ENCODE measurements at places on chromosomes 6 and 20.

- no peak for DNase-seq
Observed at GRCh38 chr6:38580030-38580429, 59.7 kb downstream of the BTBD9 start.

- DNase-seq: peak; percentile 67
Observed at GRCh38 chr6:138107078-138107751, at the start of gene PERP. Gene PERP (minus strand): TSS chr6:138107419. CDS start chr6:138107340, 79 bp downstream.

GRCh38 chr6:129536271-129536670, 173.7 kb downstream of the ARHGAP18 start:
- no peak for DNase-seq

DNA sequence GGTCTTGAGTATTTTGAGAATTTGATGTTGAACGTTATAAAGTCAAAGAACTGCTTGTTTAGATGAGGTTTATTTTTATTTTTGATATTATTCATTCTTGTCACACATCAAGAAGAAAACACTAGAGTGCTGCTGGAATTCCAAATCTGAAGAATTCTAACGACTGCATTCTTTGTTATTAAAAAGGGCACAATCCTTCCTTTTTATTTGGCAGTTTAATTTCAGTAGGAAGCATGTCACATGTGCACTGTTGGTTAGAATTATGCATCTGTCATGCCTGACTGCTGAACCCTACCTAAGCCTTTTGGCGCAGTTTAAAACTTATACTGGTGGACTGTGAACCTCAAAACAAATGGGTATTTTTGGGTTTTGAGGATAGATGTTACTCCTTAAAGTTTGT, 4.0 kb downstream of the ID4 start:
- no peak for DNase-seq

DNA sequence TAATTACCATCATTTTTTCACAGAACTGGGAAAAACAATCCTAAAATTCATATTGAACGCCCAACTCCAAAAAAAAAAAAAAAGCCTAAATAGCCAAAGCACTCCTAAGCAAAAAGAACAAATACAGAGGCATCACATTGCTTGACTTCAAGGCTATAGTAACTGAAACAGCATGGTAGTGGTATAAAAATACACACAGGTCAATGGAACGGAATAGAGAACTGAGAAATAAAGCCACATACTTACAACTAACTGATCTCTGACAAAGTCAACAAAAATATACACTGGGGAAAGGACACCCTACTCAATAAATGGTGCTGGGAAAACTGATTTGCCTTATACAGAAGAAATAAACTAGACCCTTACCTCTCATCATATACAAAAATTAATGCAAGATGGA, 89.6 kb downstream of the MRAP2 start:
- no peak for DNase-seq

All from T-helper 1 cell (primary cell).